ENCODE measurements at places on chromosomes 11 and 22.
A peak's percentile ranks its signal among the peaks of the same experiment; 100 is the strongest.

- DNase-seq: no peak
Measured at GRCh38 chr11:13949876-13950275, 12.6 kb upstream of the SPON1 start.

- no peak for DNase-seq
Measured at GRCh38 chr11:130710497-130711012, 205.7 kb downstream of the SNX19 start.

DNA sequence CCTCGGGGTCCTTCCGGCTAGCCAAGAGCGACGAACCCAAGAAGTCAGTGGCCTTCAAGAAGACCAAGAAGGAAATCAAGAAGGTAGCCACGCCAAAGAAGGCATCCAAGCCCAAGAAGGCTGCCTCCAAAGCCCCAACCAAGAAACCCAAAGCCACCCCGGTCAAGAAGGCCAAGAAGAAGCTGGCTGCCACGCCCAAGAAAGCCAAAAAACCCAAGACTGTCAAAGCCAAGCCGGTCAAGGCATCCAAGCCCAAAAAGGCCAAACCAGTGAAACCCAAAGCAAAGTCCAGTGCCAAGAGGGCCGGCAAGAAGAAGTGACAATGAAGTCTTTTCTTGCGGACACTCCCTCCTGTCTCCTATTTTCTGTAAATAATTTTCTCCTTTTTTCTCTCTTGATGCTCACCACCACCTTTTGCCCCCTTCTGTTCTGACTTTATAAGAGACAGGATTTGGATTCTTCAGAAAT is 1.9 kb upstream of the GCAT start:
- no peak for DNase-seq

GRCh38 chr11:35141571-35141971 is 2.6 kb downstream of the CD44 start:
- DNase-seq: peak; percentile 32

DNA sequence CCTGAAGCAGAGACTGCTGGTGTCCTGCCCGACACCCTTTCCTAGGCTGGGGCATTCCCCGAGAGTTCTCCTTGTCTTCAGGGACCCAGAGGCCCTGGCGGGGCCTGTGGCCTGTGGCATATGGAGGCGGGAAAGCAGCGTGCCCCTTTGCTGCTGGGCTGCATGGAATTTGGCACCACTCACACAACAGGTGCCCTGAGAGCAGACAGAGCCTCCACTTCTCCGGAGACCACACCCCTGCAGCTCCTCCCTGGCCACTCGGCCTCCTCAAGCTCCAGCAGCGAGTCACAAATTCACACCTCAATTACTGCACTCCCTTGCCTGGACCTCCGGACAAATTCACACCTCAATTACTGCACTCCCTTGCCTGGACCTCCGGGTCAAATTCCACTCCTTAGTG is 1375.2 kb downstream of the TBC1D22A start:
- DNase-seq: no peak

DNA sequence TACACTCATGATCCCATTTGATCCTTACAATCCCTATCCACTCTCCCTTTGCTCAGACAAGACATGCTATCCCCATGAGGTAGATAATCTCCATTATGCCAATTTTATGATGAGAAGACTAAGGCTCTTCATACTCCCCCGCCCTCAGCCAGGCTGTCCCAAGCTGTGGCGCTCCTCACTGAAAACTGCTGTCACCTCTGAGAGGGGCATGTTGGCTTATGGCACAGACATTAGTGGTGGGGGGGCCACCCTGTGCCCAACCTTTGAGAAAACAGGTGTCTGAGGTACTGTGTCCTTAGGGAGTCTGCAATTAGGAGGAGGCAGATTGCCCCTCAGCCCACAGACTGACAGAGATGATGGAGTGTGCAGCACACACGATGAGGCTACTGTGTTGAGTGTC is 2.4 kb downstream of the DDTL start:
- no peak for DNase-seq

DNA sequence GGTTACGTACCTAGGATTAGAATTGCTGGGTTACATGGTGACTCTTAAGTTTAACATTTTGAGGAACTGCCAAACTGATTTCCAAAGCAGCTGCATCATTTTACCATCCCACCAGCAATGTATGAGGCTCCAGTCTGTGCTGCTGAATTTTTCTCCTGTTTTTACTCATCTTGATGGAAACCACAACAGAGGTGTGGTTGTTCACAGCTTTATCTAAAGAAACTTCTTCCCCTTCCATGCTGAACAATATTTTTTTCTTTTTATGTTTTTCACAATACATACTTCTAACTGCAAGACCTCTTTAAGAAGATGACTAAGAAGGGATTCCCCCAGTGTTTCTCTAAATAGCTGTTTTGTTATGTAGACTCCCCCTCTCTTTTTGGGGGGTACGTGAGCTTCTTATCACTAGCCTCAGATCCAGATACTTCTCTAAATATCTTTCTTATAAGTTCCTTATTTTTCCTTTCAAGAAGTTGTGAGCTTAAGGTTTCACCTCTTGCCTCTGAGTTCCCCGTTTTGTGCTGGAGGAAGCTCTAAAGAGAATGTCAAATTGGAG is 24.0 kb downstream of the TCP11L1 start:
- DNase-seq: no peak

GRCh38 chr22:44930016-44930710 is 79.6 kb downstream of the PHF21B start:
- no peak for DNase-seq

DNA sequence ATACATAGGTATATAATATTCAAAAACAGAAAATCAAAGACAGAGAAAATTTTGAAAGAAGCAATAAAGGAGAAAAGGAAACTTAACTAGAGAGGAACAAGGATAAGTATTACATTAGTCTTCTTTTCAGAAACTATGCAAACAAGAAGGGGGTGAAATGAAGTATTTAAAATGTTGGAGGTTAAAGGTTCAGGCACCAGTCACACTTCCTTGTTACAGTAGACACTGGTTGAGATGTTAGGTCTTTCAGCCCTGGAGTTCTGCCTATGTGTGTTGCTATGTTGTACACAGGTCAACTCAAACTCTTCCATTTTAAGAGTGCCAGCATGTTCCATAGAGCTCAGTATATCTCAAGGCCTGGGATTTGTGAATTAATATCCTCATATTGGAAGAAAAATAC is 6.0 kb upstream of the MS4A4A start:
- no peak for DNase-seq

GRCh38 chr22:32801537-32802236 is at the start of gene TIMP3:
TSS of gene TIMP3 (plus strand) at chr22:32801705. CDS start at chr22:32802002, 297 bp downstream.
- DNase-seq: peak; percentile 87

DNA sequence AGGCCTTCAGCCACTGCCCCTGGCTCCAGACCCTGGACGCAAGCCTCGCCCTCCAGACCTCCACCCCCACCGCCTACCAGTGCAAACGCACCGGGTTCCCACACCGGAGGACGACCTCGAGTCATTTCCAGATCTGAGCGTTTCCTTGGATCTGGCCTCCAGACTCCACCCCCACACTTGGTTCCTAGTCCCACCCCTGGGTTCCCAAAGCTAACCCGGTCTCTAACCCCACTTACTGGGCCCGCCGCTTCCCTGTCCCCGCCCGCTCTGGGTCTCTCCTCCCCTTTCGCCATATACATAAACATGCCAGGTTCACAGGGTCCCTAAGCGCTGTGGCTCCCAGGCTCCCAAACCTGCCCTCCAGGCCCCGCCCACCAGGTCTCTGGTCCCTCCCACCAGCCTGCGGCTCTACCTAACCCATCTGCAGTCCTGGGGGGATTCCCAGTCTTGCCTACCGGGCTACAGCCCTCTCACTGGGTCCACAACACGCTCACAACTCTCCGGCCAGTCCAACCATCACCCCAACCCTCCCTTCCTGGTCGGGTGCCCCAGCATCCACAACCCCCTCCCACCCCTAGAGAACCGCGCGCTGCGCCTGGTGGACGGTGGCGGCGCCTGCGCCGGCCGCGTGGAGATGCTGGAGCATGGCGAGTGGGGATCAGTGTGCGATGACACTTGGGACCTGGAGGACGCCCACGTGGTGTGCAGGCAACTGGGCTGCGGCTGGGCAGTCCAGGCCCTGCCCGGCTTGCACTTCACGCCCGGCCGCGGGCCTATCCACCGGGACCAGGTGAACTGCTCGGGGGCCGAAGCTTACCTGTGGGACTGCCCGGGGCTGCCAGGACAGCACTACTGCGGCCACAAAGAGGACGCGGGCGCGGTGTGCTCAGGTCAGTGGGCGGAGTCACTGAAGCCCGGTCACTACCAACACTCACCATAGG is 36.7 kb downstream of the CD6 start:
- peak; percentile 53 for DNase-seq

DNA sequence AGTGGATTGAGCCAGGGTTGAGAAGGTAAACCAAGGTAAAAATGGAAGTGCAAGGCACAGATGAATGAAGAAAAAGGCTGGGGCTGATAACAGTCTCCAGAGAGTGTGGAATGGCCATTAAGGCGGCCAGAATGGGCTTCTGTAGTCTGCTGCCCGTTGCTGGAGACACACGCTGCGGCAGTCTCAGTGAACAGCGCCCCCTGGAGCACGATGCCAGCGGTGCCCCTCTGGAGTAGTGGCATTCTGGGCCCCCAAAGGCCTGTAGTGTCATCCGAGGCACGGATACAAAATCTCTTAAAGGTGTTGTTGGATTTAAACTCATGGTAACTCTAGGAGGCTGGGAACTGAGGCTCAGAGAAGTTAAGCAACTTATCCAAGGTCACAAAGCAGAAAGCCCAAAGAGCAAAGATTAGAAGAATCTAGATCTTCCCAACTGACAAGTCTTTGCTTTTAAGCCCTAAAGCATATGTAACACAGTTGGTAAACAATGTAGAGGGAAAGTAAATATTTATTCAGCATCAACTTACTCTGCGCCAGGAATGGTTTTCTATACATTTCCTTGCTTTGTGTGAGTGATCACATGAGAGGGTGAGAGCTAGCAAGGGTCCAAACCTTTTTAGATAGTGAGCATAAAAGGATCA is 18.2 kb downstream of the KCNJ1 start:
- no peak for DNase-seq

DNA sequence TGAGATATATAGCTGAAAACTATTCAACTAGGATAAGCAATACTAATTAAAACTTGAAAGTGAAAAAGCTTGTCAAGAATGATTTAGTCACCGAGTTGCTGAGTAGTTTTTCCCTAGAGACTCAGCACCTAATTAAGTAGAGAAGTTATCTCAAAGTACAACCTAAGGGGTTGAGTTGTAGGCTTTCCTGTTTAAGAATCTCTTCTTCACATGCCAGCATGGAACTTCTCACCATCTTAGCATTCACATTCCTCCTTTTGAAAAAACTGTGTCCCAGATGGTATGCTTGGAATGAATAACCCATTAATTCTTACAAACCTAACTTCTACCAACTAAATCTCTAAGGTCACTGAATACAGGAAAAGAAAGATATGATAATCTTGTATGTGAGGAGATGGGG is 303.3 kb upstream of the ZC3H12C start:
- DNase-seq: no peak

- no peak for DNase-seq
Measured at GRCh38 chr11:11980841-11981308, 27.6 kb downstream of the DKK3 start.

- no peak for DNase-seq
Measured at GRCh38 chr11:34458525-34458924, 19.8 kb downstream of the CAT start.

- DNase-seq: no peak
Measured at GRCh38 chr11:34198523-34198922, 93.1 kb downstream of the NAT10 start.

- DNase-seq: no peak
Measured at GRCh38 chr11:9739123-9739900, 75.4 kb downstream of the SWAP70 start.

GRCh38 chr11:126815111-126815510 is 185.5 kb downstream of the KIRREL3 start:
- DNase-seq: no peak

DNA sequence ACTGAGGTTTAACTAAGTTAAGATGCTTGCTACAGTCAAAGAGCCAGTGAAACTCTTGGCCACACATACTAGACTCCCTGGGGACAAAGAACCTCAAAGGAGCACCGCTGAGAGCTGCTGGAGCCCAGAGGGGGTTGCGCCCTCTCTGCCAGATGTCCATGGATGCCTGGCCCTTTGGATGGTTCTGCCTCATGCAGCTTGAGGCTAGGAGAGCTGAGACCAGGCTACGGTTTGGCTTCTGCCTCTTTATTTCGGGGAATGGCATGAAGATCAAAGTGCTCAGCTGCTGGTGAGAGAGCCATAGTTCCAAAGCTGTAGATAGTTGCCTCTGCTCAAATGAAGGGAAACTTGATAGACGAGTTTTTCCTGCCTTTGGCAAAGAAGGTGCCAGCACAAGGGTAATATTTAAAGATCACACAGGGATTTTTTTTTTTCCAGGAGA is 43.0 kb downstream of the RASSF10 start:
- DNase-seq: peak; percentile 78

DNA sequence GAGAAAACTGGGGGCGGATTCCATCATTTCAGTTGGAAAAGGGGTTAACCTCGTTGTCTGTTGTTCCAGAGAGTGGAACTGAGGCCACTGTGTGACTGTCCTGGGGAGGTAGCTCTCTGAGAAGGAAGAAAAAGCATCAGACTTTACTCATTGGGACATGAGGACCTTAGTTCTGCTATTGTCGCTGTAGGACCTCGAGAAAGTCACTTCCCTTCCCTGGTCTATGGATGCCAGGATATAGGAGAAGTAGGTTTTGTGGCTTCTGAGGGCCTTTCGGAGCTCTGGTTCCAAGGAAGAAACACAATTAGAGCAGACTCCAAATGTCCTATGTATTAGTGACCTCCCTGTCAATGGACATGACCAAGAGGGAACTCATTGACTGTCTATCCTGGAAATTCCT is 6.2 kb downstream of the MYO18B start:
- DNase-seq: no peak

DNA sequence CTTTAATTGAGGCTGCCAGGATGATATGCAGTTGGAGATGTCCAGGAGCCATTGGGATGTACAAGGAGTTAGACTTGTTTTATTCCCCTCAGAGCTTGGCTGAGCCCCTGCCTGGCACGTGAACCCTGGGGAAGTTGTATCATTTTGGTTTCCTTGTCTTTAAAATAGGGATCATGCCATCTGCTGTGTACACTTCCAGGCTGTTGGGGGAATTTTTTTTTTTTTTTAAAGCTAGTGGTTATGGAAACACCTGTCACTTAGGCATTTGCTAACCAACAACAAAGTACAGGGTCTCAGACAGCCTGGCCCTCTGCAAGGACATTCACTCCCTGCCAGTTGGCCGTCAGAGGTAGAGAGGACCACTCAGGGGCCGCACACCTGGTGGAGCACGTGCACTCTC is 8.5 kb upstream of the RAB1B start:
- DNase-seq: no peak

DNA sequence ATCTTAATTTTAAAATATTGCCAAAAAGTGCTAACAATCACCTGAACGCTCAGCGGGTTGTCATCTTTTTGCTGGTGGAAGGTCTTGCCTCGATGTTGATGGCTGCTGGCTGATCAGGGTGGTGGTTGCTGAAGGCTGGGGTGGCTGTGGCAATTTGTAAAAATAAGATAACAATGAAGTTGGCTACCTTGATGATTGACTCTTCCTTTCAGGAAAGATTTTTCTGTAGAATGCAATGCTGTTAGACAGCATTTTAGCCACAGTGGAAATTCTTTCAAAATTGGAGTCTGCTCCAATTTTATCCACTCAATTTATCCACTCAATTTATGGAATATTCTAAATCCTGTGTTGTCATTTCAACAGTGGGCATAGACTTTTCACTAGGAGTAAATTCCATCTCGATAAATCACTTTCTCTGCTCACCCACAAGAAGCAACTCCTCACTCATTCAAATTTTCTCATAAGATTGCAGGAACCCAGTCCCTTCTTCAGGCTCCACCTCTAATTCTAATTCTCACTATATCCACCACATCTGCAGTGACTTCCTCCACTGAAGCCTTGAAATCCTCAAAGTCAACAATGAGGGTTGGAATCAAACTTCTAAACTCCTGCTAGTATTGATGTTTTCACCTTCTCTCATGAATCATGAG is 78.8 kb downstream of the LINC01488 start:
- DNase-seq: no peak
